ENCODE measurements at places on chromosomes 6 and 20.

DNA sequence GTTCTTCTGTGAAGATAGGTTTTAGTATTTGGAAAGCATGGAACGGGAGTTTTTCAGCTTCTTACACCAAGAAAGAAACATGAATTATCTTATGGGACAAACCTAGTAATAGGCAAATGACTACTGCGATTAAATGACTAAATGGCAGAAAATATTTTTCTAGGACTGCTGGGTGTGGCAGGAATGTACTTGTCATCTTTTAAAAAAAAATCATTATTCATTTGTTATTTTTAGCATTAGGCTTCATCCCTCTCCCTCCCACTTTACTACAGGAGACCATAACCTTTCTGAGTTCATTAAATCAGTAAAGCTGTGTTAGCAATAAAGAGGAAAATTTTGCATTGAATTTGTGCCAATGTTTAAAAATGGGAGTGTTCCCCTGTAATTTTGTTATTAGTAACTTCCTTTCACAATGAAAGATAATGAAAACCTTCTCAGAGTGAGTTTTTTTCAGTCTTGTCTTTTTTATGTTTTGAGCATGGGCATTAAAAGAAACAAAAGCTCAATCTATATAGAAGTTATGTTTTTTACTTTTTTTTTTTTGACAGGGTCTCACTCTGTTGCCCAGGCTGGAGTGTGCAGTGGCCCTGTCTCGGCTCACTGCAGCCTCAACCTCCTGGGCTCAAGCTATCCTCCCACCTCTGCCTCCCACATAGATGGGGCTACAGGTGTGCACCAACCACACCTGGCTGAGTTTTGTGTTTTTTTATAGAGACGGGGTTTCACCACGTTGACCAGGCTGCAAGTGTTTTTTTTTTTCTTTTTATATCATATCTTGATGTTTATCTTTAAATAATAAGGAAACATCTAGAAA is 105.6 kb upstream of the CLDN20 start:
- DNase-seq, result no peak

- no peak for DNase-seq
Measured at GRCh38 chr20:63497946-63498935, 642 bp downstream of the EEF1A2 start.

DNA sequence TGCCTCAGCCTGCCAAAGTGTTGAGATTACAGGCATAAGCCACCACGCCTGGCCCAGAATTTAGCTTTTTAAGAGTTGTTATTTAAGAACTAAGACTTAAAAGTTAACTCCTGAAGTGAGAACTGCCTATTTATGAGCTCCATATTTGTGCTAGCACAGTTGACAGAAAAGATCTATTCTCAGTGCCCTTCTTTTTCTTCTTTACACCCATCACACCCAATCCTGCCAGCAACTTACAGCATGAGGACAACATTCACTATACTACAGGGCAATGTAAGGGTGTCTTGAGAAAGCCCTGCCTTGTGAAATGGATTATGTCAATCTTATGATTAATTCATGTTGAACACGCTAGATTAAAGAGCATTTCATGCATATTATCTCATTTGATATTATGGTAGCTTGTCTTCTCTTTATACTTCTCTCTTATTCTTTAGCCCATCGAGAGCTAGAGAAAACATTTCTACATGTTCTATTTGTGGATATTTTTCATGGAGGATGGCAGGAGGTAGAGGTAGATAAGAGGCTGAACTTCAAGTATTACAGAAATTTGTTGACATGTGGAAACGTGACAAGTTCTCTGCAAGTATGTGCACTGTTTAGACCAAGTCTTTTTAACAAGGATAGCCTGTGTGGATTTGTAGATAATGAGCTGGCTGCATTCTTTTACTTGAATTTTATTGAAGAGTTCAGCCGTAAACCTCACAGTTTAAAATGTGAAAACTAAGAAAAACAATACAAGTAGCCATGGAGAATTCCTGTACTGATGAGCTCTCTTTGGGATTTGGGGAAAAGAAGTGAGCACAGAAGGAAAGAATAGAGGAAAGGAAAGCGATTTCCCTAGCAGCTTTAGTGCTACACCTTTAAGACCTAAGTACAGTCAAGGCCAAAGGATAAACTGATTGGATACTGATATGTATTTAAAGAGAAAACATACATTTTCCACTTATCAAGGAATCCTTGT is 212.2 kb downstream of the ARHGAP18 start:
- no peak for DNase-seq

DNA sequence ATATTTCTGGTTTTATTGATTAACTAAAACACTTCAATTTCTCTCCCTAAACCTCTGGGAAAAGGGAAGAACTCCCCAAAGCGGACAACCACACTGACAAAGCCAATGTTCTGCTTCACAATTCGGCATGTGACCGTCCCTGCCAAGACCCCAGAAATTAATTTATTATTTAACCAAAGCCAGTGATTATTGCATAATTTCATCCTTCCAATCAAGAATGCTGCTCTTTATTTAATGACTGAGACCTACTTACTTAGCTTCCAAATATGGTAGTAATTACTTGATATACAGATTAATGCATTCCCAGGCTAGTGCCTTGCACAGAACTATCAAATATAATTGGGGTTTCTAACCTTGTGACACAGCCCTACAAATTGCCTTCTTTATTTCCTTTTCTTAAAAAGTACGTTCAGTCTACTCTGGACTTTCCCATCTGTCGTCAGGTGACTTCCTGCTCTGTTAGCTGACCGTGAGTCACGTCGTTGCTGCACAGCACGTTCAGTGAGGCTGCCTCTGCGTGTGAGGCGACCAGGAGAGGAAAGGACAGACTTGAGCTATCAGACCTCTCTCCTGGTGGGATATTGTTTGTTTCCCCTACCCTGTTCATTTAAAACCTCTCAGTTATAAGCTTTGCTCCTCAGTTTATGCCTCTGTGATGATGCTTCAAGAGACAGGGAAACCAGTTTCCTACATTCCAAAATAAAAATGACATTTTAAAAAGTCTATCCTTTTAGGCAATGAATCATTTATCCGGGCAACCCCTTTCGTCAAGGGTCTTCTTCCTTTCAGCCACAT is 55.7 kb upstream of the TNFAIP3 start:
- DNase-seq, result no peak

GRCh38 chr6:70657706-70658105 is 10.0 kb upstream of the SMAP1 start:
- DNase-seq, result no peak

- peak; percentile 33 for DNase-seq
Measured at GRCh38 chr6:129500958-129501739, 208.8 kb downstream of the ARHGAP18 start.

GRCh38 chr6:55276745-55277530 is 50.3 kb upstream of the GFRAL start:
- DNase-seq, result peak; percentile 75

DNA sequence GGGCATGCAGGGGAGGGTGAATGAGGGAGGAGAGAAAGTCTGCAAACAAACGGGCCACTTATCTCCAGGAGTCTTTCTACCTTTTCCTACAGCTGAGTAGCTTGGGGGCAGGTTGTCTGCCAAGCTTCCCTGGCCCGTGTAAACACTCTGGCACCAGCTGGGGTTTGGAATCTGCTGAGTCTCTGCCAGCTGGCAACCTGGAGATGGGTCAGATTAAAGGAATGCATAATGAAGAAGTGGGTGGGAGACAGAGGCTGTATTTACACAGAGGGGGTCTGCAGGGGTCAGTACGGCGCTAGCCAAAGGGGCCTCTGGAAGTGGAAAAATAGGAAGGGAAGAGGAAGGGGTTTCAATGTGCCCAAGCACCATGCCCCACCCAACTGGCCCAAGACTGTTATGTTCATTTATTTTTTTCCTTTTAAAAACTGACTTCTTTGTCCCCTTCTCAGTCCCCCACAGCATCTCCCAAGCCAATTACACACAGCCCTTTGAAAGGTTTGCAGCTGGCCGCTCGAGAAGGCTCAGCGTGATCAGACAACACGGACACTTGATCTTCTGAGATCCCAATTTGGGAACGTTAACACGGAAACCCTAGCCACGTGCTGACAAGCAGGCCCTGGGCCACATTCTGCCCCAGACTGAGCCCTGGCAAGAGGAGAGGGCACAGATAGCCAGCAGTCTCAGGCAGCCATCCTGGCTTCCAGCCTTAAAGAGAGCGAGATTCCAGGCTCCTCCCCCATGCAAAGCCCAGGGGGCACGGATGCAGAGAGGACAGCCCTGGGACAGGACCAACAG is 25.2 kb downstream of the TRAM2 start:
- peak; percentile 68 for DNase-seq

DNA sequence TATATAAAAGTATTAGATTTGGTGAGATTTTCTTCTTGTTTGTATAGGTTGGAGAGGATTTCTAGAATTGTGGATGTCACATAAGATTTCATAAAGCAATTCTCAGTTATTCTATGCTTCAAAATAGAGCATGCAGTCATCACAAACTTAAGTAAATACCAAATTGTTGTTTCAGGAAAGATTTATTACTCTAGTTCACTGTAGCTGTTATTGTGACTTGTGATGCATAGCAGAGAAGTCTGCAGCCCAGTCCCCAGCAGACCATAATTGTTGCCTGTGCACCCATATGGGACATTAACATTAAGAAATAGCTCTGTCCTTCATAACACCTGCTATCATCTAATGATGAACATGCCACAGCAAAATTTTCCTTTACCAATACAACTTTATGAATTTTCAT is 228.0 kb upstream of the FAM83B start:
- no peak for DNase-seq

GRCh38 chr6:17281100-17281496 is at the start of gene RBM24:
RBM24 (plus strand) TSS chr6:17281361; CDS start chr6:17281582, 221 bp downstream.
- peak; percentile 75 for DNase-seq

GRCh38 chr6:111478749-111479148 is 4.3 kb downstream of the REV3L start:
- no peak for DNase-seq

GRCh38 chr6:36631326-36632011 is 37.3 kb downstream of the SRSF3 start:
- peak; percentile 61 for DNase-seq

GRCh38 chr6:127058027-127058426 is 60.4 kb upstream of the RSPO3 start:
- DNase-seq, result no peak

DNA sequence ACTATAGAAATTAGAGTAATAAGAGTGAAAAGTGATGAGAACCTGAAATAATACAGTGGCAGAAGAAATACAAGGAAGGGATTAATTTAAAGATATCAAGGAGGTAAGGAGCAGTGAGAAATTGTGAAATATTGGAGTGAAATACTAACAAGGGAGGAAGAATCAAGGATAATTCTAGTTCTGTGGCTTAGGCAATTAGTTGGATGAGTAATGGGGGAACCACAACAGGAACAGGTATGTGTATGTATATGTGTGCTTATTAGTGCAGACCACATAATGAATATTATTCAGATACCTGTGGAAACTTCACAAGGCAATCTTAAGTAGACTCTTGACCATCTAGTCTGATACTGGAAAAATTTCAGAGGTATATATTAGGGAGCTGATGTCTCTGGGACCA is 143.3 kb downstream of the TINAG start:
- no peak for DNase-seq

DNA sequence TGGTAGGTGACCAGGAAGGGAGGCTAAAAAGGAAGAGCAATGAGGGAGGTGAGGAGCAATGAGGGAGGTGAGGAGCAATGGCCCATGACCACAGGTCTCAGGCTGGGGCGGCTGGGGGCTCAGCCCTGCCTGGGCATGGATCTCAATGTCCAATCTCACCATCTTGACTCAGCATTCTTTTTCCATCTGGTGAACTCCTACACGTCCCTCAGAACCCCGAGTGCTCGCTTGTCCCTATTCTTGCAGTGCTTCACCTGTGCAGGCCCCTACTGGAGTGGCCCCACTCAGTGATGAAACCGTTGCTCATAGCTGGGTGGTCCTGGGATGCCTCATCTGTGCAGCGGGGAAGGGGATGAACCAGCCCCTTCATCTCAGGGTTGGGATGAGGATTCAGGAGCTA is 16.9 kb upstream of the RBBP8NL start:
- DNase-seq, result no peak

- no peak for DNase-seq
Measured at GRCh38 chr6:150981095-150981494, 115.6 kb downstream of the MTHFD1L start.

GRCh38 chr6:37698264-37699137 is 818 bp upstream of the MDGA1 start:
- no peak for DNase-seq

DNA sequence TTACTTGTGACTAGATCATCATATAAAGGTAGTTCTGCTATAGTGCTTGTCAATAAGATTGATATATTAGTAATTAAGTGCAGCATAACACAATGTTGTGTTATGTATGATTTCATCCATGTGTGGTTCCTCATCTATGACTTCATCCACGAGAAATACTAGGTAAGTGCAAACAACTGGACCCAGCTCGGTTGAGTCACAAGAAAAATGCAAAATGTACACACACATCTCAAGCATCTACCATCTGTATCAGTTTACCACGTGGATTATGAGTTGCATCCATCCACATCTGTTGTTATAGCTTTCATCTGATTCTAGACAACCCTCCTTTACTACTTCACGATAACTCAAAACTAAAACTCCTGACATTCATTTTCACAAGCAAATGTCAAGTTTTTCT is 517.0 kb upstream of the CITED2 start:
- no peak for DNase-seq

GRCh38 chr6:40798069-40798770 is 211.1 kb upstream of the LRFN2 start:
- DNase-seq, result no peak

DNA sequence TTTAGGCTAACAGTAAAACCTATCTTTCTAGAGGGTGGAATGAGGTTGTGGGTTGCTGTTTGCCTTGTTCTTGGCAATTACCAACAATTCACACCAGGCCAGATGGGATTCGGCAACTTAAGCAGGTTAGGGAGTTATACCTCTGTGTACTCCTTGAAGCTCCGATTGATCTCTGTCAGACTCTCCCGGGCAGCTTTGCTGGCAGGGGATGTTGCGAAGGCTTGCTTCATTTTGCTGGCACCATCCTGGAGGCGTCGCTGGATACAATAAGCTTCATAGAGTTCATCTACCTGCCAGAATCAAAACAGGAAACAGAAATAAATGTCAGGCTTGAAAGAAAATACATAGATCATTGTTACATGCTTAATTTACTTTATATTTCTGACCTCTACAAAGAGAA is 66.4 kb upstream of the ARMH2 start:
- no peak for DNase-seq

- no peak for DNase-seq
Measured at GRCh38 chr6:139520321-139520768, 145.9 kb upstream of the CITED2 start.

- peak; percentile 60 for DNase-seq
Measured at GRCh38 chr6:42259841-42260395, 42.3 kb upstream of the MRPS10 start.

- no peak for DNase-seq
Measured at GRCh38 chr20:33433465-33434234, 9.9 kb downstream of the SNTA1 start.

DNA sequence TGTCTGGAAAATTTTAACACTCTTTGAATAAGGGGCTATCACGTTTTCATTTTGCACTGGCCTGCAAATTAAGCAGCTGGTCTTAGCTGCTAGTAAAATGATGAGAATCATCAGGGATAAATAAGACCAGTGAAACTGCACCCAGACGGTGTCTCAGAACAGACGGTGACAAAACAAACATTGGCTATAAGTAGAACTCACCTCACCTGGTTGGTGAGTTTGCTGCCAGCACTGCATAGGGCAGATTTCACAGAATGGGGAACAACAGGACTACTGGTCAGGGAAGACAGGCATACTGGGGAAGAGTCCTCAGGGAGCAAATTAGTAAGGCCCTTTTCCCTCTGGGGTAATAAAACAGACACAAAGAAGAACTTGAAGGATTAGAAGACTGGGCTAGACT is 175.9 kb upstream of the CITED2 start:
- no peak for DNase-seq

Data from renal pelvis (tissue), 12 donors.